Mammary epithelial cell (primary cell): ENCODE measurements at places on chromosomes 11 and 22. TPM values are rescaled to one million over a fixed set of nuclear protein-coding genes. Genes with fewer than 3 reads are reported as not detected.

DNA sequence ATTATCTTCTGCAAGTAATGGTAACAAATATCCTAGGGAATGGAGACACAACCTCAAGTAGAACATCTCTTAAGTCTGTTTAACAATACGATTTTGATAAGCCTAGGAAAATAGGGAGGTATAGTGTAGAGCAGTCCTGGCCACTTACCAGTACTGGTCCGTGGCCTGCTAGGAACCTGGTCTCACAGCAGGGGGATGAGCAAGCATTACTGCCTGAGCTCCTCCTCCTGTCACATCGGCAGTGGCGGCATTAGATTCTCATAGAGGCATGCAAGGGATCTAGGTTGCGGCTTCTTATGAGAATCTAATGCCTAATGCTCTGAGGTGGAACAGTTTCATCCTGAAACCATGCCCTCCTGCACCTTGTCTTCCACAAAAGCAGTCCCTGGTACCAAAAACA, 4.4 kb downstream of the OR51V1 start:
- no peak for DNase-seq

GRCh38 chr11:57762235-57762861, 746 bp downstream of the CTNND1 start:
- no peak for DNase-seq

GRCh38 chr11:2888266-2888968, 2.8 kb upstream of the CDKN1C start:
- DNase-seq, result peak; percentile 69

- DNase-seq, result no peak
Measured at GRCh38 chr11:104618954-104619353, 279.3 kb downstream of the CASP12 start.

DNA sequence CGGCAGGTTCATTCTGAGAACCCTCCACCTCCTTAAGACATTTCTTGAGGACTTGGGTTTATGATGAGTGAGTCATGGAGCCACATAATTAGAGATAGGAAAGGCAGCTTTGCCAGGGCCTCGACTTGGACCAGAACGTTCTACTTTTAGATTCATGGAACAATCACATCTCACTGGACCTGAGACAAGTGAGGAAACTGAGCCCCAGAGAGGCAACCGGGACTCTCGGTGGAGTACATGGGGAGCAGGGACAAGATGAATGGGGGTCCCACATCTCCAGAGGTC, 59.5 kb downstream of the LINC01488 start:
- no peak for DNase-seq

GRCh38 chr11:64356498-64357411, 2.2 kb upstream of the RPS6KA4 start:
- DNase-seq, result no peak

DNA sequence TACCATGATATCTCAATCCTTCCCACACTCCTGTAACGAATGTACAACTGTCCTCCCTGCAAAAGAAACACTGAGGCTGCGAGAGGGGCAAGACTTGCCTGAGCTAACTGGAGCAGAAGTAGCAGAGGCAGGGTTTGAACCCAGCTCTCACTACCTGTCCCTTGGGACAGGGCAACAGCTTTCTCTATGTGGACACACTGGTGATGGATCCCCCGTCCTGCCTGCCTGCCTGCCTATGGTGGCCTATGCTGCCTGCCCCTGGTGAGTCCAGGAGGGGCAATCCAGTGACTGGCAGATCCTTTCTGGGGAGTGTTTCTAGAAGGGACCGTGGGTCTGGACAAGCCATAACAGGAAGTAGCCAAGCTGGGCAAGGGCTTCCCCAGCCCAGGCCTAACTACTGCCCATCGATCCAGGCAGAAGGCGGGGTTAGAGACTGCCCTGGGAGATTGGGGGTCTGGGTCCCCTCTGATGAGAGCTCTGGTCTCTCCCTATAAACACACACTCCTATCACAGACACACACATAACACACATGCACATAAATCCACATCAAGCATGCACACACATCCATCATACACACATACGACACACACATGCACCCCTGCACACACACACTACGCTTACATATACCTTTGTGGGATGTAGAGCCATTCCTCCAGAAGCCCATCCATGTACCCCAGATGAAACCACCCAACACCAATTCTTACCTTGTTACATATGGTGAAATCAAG, 1.1 kb upstream of the EMID1 start:
- no peak for DNase-seq

GRCh38 chr11:3989276-3989920, 105.2 kb upstream of the RRM1 start:
- no peak for DNase-seq

DNA sequence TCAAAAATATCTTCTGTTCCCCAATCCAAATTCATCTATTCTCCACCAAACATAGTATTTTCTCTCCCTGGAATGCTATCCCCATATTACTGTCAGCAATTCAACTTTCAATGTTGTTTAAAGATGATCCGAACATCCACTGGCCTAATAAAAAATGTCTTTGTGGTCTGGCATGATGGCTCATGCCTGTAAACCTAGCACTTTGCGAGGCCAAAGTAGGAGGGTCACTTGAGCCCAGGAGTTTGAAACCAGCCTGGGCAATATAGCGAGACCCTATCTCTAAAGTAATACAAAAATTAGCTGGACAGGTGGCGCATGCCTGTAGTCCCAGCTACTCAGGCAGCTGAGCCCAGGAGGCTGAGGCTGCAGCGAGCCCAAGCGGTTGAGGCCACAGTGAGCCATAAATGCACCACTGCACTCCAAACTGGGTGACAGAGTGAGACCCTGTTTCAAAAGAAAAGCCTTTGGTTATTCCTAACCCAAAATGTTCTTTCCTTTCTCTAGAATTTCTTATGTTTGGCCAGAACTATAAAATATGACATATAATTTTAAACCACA, 29.8 kb downstream of the SIK3 start:
- DNase-seq, result no peak

GRCh38 chr22:25413620-25414019, 150.9 kb upstream of the GRK3 start:
- DNase-seq, result no peak

DNA sequence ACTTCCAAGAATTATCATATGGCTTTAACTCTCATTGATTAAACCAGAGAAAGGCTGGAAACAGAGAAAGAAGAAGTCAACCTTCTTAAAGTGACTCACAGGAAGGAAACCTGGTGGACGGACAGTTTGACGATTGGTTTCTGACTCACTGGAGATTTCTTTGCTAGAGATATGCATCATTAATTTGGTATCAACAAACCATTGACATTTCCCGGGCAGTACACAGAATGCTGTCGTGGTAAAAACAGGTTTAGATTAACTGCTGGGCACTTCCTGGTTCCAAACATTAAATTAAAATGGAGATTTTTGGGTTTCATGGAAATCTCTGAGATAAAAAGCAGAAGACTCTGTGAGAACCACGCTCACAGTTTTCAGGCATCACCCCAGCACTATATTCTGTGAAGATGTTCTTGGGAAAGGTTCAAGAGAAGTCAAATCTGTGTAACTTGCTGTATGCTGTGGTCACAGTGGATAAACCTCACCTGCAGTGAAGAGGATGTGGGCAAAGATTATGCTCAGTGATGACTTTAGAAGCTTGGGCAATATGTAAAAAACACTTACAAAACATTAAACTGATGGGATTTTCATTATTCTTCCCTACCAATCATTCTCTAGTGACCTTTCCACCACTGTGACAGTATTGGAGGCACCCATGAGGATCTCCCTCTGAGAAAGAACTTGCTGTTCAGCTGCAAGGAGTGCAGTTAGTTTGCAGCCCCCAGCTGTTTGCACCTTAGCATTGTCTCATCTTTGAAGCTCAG, 61.1 kb upstream of the CD44 start:
- DNase-seq, result peak; percentile 92

MS4A7 gene
- not detected for polyA plus RNA-seq

CARS1 gene
- 66.3 TPM for polyA plus RNA-seq

GAL gene
- 0.75 TPM for polyA plus RNA-seq

CDC42EP2 gene
- 21.8 TPM for polyA plus RNA-seq

KIAA1671 gene
- polyA plus RNA-seq, result 11.8 TPM

SCN2B gene
- 0.43 TPM for polyA plus RNA-seq
